T-cell (primary cell): ENCODE measurements at places on chromosomes 7 and 10. TPM values are rescaled to one million over a fixed set of nuclear protein-coding genes. Genes with fewer than 3 reads are reported as not detected.

DNA sequence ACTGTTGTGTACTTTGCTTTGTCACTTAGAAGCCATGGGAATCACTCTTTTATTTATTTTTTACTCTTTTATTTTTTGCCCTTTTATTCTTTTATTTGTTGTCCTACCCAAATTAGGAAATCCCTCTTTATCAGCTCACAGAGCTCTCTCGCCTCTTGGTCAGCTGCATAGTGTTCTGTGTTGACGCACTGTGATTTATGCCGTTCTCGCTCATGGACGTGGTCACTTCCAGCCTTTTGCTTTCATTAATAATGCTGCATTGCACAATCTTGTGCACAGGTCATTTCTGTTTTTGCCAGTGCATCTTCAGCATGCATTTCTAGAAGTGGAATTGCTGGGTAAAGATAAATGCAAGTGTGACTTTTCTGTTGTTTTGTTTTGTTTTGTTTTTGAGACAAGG lies 42.3 kb downstream of the FBH1 start:
- H3K27me3 ChIP-seq = no peaks in the 10 kb centered on the region
- H3K4me3 ChIP-seq = no peak overlapping the region
- no peaks in the 10 kb centered on the region for H3K4me1 ChIP-seq
- no peak overlapping the region for H3K27ac ChIP-seq

DNA sequence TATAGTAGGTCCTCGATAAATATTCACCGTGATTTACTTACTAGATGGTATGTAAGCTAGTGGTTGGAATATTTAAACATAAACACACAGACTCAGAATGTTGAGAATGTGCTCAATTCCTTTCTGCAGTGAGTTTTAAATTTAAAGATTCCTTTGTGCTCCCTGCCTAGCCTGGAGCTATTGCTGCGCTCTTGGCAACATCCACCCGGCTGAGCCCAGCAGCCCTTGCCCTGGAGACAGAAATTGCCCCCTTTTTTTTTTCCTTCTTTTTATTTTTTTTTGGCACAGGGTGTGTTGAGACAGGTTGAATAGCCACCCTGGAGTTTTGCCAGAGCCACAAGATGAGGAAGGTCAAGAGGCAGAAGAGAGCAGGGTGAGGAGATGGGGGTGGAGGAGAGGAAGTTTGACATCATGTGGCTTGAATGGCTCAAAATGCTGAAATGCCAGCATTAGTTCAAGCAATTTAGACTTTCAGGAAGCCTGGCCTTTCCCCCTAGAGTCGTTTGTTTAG lies 180.8 kb downstream of the PRKCQ start:
- H3K36me3 ChIP-seq = no peaks in the 10 kb centered on the region
- peaks cover 7% of the 10 kb centered on the region for H3K4me1 ChIP-seq
- H3K27me3 ChIP-seq = no peaks in the 10 kb centered on the region
- DNase-seq = no peak
- H3K27ac ChIP-seq = no peak overlapping the region

GRCh38 chr7:38291117-38291647 lies 17.7 kb upstream of the TARP start:
- H3K27me3 ChIP-seq = no peaks in the 10 kb centered on the region
- no peak overlapping the region for H3K27ac ChIP-seq

The UTF1 gene
- not detected for total RNA-seq

The FGFBP3 gene
- 2.1 TPM for total RNA-seq

- no peaks in the 10 kb centered on the region for H3K27me3 ChIP-seq
- DNase-seq = no peak
- H3K4me1 ChIP-seq = no peaks in the 10 kb centered on the region
- peaks cover 11% of the 10 kb centered on the region for H3K36me3 ChIP-seq
These were observed 78.2 kb downstream of the MGMT start for GRCh38 chr10:129545261-129545660.

The ARMH3 gene
- total RNA-seq = 29.1 TPM

The ZSCAN21 gene
- 9.8 TPM for total RNA-seq

DNA sequence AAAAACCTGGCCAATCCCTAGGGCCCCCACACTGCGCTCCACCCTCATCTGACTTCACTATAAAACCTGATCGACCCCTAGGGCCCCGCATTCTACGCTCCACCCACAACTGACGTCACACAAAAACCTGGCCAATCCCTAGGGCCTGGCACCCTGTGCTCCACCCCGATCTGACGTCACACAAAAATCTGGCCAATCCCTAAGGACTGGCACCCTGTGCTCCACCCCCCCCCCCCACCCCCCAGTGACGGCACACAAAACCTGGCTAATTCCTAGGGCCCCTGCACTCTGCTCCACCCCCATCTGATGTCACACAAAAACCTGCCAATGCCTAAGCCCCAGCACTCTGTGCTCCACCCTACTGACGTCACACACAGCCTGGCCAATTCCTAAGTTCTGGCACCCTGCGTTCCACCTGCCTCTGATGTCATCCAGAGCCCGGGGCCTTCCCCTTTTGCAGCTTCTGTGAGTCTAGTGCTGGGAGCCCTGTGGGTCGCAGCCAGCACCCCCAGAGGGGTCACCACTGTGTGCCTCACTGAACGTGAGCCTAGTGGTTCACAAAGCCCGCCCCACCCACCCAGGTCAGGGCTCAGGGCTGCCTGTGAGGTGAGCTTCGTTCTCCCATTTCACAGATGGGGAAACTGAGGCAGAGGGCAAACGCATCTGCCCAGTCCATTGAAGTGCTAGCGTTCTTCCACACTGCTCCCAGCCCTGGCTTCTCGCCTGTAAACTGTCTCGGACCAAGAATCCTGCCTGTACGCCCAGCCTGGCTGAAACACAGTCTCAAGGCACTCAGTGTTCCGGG lies 40.6 kb downstream of the MICALL2 start:
- H3K27ac ChIP-seq = no peak overlapping the region
- no peak for DNase-seq
- no peaks in the 10 kb centered on the region for H3K4me1 ChIP-seq
- peaks cover 40% of the 10 kb centered on the region for H3K27me3 ChIP-seq

The GLI3 gene
- total RNA-seq = 0.41 TPM

DNA sequence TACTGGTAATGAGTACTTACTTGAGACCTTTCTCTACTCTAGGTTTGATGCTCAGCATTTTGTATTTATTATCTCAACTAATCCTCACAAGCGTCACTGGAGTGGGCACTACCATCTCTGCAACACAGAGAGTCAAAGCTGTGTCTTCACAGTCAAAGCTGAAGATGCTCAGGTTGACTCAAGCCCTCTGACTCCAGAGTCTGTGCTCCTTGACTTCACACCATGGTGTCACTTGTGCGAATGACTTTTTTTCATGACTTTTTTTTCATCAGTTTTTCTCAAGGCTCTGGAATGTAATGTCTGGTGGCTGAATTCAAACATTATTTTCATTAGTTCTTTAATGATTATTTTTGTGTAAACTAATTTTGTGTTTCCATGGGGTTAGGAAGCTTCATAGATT lies 30.4 kb upstream of the TARP start:
- no peaks in the 10 kb centered on the region for H3K27me3 ChIP-seq
- H3K4me1 ChIP-seq = peaks cover 2% of the 10 kb centered on the region
- no peaks in the 10 kb centered on the region for H3K36me3 ChIP-seq
- H3K27ac ChIP-seq = no peak overlapping the region
- peak overlapping the region; percentile 23 for H3K4me3 ChIP-seq

DNA sequence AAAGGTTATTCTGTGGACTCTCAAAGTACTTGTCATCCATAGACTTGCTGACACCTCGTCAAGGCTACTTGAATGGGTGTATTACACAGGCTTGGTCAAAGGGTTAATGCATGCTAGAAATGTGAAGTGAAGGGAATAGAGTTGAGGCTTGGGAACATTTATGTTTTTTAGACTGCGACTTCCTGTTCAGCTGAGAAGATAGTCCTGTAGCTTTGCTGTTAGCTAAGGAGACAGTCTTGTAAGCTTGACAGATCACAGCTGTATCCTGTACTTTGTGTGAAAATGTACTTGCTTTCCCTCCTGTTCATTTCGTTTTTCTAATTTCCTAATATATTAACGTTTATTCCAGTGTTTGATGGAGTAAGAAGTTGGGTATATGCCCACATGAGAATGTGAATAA lies 52.1 kb downstream of the ADD3 start:
- DNase-seq = no peak
- H3K4me1 ChIP-seq = peaks cover 61% of the 10 kb centered on the region
- peak overlapping the region; percentile 5 for H3K27ac ChIP-seq
- no peak overlapping the region for H3K4me3 ChIP-seq

The SCIN gene
- 0.12 TPM for total RNA-seq

The PLPP4 gene
- total RNA-seq = not detected

- H3K4me1 ChIP-seq = peaks cover 2% of the 10 kb centered on the region
- H3K4me3 ChIP-seq = no peak overlapping the region
- no peaks in the 10 kb centered on the region for H3K36me3 ChIP-seq
- no peak overlapping the region for H3K27ac ChIP-seq
- no peaks in the 10 kb centered on the region for H3K27me3 ChIP-seq
These were observed 20.8 kb upstream of the MKI67 start for GRCh38 chr10:128147064-128147463.

- no peaks in the 10 kb centered on the region for H3K4me1 ChIP-seq
- H3K4me3 ChIP-seq = no peak overlapping the region
- DNase-seq = no peak
These were observed 97.4 kb upstream of the BMPER start for GRCh38 chr7:33807779-33808482.

GRCh38 chr7:150737265-150738055 lies at the start of gene GIMAP5:
Gene GIMAP5, plus strand, starts transcription at chr7:150737418. Its CDS starts 3,467 bp downstream, at chr7:150740885.
- H3K27ac ChIP-seq = peak within 1 kb of the TSS; percentile 43
- peak; percentile 66 for DNase-seq

The CUZD1 gene
- 1.6 TPM for total RNA-seq

The MCM10 gene
- total RNA-seq = 1.4 TPM

- no peak for DNase-seq
- peaks cover 2% of the 10 kb centered on the region for H3K4me1 ChIP-seq
- no peak overlapping the region for H3K4me3 ChIP-seq
- H3K27me3 ChIP-seq = peaks cover 45% of the 10 kb centered on the region
- no peak overlapping the region for H3K27ac ChIP-seq
These were observed 106.8 kb downstream of the ARHGAP22 start for GRCh38 chr10:48497780-48498770.

GRCh38 chr7:64183126-64183742 lies 23.8 kb upstream of the ZNF735 start:
- no peaks in the 10 kb centered on the region for H3K36me3 ChIP-seq
- no peak overlapping the region for H3K4me3 ChIP-seq
- DNase-seq = peak; percentile 19
- peaks cover 12% of the 10 kb centered on the region for H3K27me3 ChIP-seq
- no peak overlapping the region for H3K27ac ChIP-seq

DNA sequence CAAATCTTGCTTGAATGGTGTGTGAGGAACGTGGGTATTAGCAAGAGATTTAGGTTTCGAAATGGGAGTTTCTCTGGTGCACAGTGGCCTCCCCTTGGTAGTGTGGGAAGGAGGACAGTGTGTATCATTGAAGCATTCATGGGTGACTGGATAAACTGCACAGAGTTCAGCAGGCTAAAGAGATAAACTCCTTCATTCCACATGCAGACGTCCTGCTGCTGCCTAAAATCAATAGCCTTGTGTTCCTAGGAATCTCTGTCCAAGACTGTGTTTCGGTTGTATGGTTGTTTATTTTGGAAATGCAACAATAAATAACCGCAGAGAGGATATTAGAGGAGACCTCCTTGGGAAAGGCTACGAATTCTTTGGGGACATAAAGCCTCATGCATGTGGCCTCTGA lies 100.9 kb upstream of the FAM171A1 start:
- no peaks in the 10 kb centered on the region for H3K4me1 ChIP-seq
- no peak overlapping the region for H3K27ac ChIP-seq
- no peak overlapping the region for H3K4me3 ChIP-seq
- no peak for DNase-seq

- H3K27ac ChIP-seq = no peak overlapping the region
- H3K4me3 ChIP-seq = no peak overlapping the region
- no peaks in the 10 kb centered on the region for H3K4me1 ChIP-seq
These were observed 775.3 kb upstream of the POM121L12 start for GRCh38 chr7:52260046-52260665.

The NRCAM gene
- 7.7 TPM for total RNA-seq

The ASB15 gene
- total RNA-seq = not detected

DNA sequence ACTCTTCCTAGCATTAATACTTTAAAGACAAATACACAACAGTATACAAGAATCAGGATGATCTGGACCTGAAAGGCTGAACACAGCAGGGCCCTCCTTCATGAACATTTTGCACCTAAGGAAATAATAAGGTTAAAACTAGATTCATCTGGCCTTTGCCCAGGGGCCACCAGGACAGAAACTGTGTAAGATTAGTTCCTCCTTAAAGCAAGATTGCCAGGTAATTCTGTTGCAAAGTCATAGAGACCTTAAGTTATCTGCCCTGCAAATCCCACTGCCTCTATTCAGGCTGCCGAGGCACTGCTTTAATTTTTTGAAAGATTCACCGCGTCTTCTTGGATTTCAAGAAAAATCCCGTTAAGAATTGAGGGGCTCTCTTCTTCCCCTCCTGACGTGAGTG lies 1.6 kb upstream of the KIAA1217 start:
- DNase-seq = no peak
- no peak overlapping the region for H3K4me3 ChIP-seq
- H3K36me3 ChIP-seq = no peaks in the 10 kb centered on the region
- H3K27ac ChIP-seq = no peak overlapping the region
- H3K27me3 ChIP-seq = no peaks in the 10 kb centered on the region
- H3K4me1 ChIP-seq = peaks cover 3% of the 10 kb centered on the region
